ENCODE measurements at places on chromosomes 4 and X. TPM values are rescaled to one million over a fixed set of nuclear protein-coding genes. Genes with fewer than 3 reads are reported as not detected.

Gene PRAF2
- 17.4 TPM for total RNA-seq

Gene TFE3
- total RNA-seq = 51.4 TPM

Gene IQSEC2
- total RNA-seq = 24.0 TPM

Gene AR
- 5.0 TPM for total RNA-seq

DNA sequence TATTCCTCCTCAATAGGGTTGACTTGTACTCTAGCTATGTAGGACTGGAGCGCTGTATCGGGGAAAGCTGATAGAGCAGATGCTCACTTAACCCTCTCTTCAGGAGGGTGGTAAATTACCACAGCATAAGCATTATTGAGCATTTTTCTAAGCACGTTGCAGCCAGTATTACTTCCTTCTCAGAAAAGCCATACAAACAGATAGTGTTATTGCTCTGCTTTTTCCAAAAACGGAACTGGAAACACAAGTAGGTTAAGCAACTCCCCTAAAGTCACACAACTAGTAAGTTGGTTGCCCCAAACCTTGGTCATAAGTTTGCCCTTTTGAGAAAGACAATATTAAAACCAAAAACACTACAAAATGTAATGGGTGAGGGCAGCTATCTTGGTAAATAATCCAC is 73.9 kb downstream of the REELD1 start:
- H3K4me3 ChIP-seq = no peak overlapping the region
- DNase-seq = no peak
- no peaks in the 10 kb centered on the region for H3K36me3 ChIP-seq
- no peak overlapping the region for H3K27ac ChIP-seq
- H3K27me3 ChIP-seq = no peaks in the 10 kb centered on the region
- peaks cover 11% of the 10 kb centered on the region for H3K4me1 ChIP-seq

GRCh38 chrX:143500751-143501150 is 16.5 kb downstream of the SPANXN3 start:
- H3K4me1 ChIP-seq = no peaks in the 10 kb centered on the region

- H3K27me3 ChIP-seq = no peaks in the 10 kb centered on the region
- H3K27ac ChIP-seq = peak overlapping the region; percentile 89
- peak overlapping the region; percentile 50 for H3K4me3 ChIP-seq
- peak; percentile 64 for DNase-seq
Observed at GRCh38 chr4:139735381-139736273, 70.0 kb downstream of the MGST2 start.
